ENCODE measurements at places on chromosomes 1 and 21. TPM values are rescaled to one million over a fixed set of nuclear protein-coding genes. Genes with fewer than 3 reads are reported as not detected.

The PODN gene
- 152 TPM for total RNA-seq

The FAM3B gene
- total RNA-seq = 2.1 TPM

The SPRR1B gene
- not detected for total RNA-seq

The DR1 gene
- 44.7 TPM for total RNA-seq

The CELA3A gene
- 5.0 TPM for total RNA-seq

The C1orf116 gene
- 0.13 TPM for total RNA-seq

The C1orf167 gene
- 1.3 TPM for total RNA-seq

The PBX1 gene
- 61.8 TPM for total RNA-seq

The CELA2B gene
- total RNA-seq = 0.57 TPM

The CYP4Z1 gene
- 2.2 TPM for total RNA-seq

The UBL4B gene
- not detected for total RNA-seq

The CD52 gene
- total RNA-seq = 12.0 TPM

The IRF6 gene
- total RNA-seq = 1.9 TPM

The SLC5A9 gene
- total RNA-seq = 0.51 TPM

The PDZK1IP1 gene
- 3.7 TPM for total RNA-seq

The KIF14 gene
- total RNA-seq = 0.23 TPM

The LEFTY1 gene
- 0.63 TPM for total RNA-seq

The CYP4A22 gene
- 0.18 TPM for total RNA-seq

The KIF21B gene
- 4.6 TPM for total RNA-seq

The MTHFR gene
- total RNA-seq = 53.0 TPM

The RNU1-2 gene
- total RNA-seq = 8,154 TPM

The ZYG11A gene
- total RNA-seq = 0.18 TPM

The MTARC2 gene
- 18.2 TPM for total RNA-seq

The RAB42 gene
- 4.3 TPM for total RNA-seq

The IL19 gene
- total RNA-seq = not detected

The ADAMTSL4 gene
- 98.0 TPM for total RNA-seq

The AVPR1B gene
- not detected for total RNA-seq

The OR2T29 gene
- not detected for total RNA-seq

The KCNA2 gene
- total RNA-seq = 1.0 TPM

Data from aorta (tissue), 5 donors.